SHP77 (cell line): ENCODE measurements at places on chromosomes 6 and 20.

DNA sequence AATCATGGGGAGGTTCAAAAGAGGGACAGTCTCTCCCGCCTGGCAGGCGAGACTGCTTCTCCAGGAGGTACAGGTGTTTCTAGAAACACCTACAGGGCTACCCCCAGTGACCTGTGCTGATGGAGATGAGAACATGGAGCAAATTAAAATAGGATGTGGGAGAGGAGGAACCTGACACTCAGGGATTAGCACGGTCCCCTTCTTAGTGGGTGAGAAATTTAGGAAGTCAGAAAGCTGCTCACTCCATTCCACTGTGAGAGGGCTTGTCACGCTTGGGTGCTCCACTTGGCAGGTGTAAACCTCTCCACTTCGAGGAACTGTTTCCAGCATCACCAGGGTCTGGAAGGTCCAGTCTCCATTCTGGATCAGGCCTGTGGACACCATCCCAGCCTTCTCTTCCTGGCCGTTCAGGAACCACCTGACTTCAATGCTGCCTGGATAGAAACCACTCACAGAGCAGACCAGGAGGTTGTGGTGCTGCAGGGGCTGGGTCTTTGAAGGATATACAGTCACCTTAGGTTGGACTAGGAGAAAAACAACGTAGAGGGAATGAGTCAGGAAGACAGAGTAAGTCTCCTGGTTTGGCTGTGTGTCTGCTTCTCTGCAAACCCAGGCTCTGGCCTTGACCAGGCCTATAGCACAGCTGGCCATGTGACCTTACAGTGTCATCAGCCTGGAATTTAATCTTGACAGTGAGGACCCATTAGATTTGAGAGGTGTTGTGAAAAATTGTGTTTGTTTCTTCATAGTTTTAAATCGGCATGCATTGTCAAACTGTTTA lies 8.1 kb downstream of the HLA-DRB1 start:
- no peak for DNase-seq

DNA sequence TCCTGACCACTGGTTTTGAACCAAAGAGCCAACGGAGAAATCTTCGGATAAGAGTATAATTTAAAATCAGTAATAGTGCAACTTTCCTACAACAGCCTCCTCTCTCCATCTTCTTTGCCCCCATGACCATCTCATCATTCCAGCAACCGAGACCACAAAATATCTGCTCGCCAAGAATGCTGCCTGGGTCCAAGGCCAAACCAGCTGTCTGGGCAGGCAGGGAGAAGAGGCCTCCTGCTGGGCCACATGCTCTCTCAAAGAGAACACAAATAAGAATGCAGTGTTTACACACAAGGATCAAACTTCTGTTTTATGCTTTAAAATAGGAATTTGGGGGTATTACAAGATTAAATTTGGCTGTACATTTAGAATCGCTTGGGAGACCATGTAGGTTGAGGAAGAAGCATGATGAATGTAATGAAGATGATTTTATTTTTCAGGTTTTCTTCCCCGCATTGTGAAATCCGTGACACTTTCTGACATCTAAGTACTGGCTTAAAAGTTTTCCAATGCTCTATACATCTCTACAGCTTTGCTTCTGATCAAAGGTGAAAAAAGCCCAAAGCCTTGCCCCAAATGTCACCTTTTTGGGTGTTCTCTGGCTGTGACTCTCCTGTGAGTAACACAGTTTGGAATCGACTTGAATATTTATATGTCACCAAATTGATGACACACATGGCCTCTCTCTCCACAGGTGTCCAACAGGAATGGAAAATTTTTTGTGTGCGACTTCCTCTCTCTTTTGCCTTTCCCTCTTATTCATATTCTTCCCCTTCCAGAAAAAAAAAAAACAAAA lies 79.4 kb upstream of the PROKR2 start:
- DNase-seq: no peak

GRCh38 chr6:89723046-89723445 lies 84.5 kb upstream of the LYRM2 start:
- no peak for DNase-seq

- DNase-seq: no peak
These were observed 11.9 kb upstream of the NSFL1C start for GRCh38 chr20:1478566-1478965.

GRCh38 chr20:64091770-64092169 lies 7.6 kb upstream of the LKAAEAR1 start:
- DNase-seq: peak; percentile 53

DNA sequence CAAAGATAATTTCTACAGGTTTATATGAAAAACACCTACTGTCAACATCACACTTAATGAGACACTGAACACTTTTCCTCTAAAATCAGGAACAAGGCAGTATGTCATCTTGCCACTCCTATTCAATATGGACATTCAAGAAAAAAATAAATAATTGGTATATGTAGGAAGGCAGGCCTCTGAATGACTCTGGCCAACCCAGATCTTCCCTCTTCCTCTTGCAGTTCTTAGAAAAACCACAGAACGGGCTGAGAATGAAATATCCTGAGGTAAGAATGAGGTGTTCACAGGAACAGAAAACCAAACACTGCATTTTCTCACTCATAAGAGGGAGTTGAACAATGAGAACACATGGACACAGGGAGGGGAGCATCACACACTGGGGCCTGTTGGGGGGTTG lies 1207.2 kb upstream of the CITED2 start:
- DNase-seq: no peak

- peak; percentile 29 for DNase-seq
These were observed 2.3 kb downstream of the ARID1B start for GRCh38 chr6:156779206-156780094.

- no peak for DNase-seq
These were observed 154.2 kb upstream of the RNF24 start for GRCh38 chr20:4169360-4170190.

GRCh38 chr6:12270551-12271230 lies 19.5 kb upstream of the EDN1 start:
- no peak for DNase-seq

DNA sequence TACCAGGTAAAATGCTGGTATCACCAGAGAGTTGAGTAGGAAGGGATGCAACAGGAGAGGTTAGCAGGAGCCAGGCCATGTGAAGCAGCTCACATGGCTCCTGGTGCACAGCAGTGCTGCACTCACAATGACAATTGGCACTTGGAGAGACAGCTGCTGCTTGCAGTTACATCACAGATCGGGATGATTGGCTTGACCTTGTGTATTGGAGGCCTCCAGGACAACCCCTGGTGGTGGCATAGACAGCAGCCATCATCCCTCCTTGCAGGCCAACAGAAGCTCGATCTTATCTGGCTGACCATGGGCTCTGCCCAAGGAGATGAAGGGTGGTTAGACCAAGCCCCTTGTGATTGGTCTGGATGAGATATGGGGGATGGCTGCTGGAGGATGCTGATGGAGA lies 73.0 kb downstream of the EYA2 start:
- DNase-seq: peak; percentile 30

DNA sequence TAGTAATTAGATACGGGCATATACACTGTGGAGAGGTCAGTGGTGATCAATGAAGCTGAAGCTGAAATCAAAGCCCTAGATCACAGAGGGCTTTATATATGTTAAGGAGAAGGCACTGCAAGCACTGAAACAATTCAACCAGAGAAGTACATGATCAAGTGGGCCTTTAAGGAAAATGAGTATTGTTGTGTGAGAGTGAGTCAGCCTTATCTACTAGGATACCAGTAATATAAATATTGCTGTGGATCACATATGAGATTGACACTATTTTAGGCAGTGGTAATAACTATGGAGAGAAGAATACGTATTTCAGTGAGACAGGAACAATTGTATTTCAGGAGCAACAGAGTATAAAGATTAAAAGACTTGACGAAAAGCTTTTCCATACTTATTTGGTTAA lies 1172.2 kb upstream of the GJE1 start:
- no peak for DNase-seq

GRCh38 chr6:96162711-96163120 lies 146.9 kb downstream of the FUT9 start:
- DNase-seq: no peak

- DNase-seq: peak; percentile 25
These were observed 64.8 kb upstream of the TMEM30A start for GRCh38 chr6:75349262-75349984.

DNA sequence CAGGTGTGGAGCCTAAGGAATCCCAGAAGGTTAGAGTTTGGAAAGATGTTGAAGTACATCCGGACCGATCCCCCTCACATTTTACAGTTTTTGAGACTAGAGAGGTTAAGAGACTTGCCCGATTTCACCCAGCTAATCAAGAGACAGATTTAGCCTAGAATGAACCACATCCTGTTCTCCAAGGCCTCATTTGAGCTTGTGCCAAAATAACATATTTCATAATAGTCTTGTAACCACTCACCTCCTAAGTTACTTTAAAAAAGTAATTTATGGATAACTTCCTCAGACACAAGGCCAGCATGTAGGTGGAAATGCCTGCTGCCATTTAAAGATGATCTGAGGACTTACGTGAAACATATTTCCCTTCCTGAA lies 39.8 kb upstream of the ARHGAP18 start:
- DNase-seq: no peak

DNA sequence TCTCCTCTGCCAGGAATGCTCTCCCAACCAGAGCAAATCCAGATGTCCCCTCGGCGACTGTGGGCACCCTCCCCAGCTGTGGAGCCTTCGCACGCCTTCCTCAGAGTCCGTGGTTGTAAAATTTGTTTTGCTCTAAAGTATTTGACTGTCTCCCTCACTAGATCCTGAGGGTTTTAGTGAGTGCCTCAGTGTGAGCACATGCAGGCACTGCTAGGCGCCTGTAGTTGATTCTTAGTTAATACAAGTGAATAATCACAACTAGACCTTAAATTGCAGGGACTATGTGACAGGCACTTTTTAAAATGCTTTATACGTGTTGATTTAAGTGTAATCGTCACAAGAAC lies 680 bp upstream of the MTCH1 start:
- no peak for DNase-seq

DNA sequence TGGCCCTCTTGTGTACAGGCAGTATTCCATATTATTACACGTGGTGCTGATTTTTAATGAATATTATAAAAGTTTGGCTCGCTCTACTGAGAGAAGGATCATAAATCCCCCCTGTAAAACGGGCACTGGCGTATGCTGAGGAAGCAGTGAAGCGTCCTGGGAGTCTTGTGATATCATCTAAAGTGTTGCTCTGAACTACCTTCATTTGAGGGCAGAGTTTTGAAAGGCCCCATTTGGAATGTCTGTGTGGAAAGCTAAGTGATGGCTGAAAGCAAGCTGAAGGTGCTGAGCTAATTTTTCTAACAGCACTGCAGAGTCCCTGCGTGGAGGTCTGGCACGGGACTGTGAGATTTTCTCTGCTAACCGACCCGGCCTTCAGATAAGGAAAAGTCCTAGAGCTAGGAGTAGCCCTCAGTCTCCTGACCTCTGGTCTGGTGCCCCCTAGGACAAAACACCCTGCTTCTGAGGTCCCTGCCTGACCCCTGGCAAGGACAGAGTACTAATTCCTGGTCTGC lies 1.3 kb upstream of the BACH2 start:
- DNase-seq: no peak

DNA sequence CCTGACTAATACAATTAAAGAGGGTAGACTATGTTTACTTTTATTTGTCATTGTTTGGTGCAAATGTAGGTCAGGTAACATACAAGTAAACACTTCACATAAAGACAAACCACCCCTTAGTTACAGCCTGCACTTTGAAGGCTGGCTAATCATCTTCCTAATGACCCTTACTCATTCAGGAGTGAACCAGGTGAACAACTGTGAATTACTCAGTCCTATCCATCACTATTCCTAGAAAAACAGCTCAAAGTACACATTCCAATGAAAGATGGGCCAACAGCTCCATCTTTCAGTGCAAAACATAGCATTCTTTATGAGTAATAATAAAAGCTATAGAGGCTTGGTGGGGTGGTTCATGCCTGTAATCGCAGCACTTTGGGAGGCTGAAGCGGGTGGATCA lies 78.2 kb downstream of the FRK start:
- no peak for DNase-seq

- no peak for DNase-seq
These were observed 39.5 kb downstream of the CRISP1 start for GRCh38 chr6:49826743-49827406.

DNA sequence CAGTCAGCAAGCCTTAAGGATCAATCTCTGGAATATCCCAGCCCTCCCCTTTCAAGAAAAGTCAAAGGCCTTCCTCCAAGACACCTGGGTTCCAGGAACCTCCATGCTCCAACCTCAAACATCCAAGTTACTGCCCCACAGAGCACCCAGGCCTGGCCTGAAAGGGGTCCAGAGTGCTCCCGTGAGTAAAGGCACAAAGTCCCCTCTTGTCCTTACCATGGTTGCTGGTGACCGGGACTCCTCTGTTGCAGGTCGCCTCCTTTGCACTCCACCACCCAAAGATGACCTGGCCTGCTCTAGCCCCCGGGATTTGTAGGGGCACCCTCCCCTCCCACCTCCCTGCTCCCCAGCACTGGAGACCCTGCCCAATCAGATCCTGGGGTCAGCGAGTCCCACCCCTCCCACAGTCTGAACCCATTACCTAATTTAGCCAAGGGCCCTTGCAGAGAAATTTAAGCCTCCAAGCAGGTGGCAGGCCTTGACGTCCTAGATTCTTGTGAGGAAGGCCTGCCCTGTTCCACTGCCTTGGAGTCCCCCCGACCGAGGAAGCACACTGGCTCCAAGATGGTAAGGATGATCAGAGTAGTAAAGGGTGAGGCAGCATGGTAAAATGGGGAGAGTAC lies at the start of gene TNNC2:
TSS of gene TNNC2 (minus strand) at position 283 of the 623 bp plus-strand sequence. CDS start at position 219, 64 bp downstream.
- DNase-seq: no peak

DNA sequence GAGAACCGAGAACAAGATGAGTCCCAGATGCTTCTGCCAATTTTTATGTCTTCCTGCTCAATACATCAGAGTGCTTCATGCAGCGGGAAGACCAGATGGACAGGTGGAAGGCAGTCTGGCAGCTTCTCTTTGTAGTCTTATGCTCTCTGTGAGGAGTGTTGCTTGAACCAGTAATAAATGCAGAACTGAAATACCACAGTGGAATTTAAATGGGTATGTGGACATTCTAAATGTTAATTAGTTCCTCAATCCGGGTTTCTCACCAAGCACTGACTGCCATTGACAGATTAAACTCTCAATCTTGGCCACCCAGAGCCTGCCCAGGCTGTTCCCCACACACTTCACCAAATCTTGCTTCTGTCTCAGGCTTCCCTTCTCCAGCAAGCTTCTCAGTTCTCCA lies 695.5 kb upstream of the CHD6 start:
- DNase-seq: no peak

GRCh38 chr6:20647585-20647984 lies 113.3 kb downstream of the CDKAL1 start:
- DNase-seq: no peak

DNA sequence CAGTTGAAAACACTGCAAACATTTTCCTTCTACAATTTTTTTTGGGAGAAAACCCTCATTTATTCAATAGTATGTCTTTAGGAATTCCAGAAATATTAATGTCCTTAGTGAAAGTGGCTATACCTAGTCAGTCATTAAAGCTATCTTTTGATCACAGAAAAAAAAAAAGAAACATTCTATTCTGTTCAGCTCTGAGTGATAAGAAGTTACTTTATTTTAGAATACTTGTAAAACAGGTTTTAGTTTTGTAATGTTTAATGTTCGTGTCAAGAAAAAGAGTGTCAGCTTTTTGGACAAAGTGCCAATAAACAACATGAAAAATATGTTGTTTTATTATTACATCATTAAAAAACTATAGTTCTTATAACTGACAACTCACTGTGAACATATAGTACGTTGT lies 240.4 kb downstream of the OGFRL1 start:
- no peak for DNase-seq
